Left hindlimb (tissue), 1 donor: ENCODE measurements at places on chromosomes 1 and 21.

- DNase-seq, result no peak
Measured at GRCh38 chr1:189149547-189150375, 1327.9 kb downstream of the BRINP3 start.

DNA sequence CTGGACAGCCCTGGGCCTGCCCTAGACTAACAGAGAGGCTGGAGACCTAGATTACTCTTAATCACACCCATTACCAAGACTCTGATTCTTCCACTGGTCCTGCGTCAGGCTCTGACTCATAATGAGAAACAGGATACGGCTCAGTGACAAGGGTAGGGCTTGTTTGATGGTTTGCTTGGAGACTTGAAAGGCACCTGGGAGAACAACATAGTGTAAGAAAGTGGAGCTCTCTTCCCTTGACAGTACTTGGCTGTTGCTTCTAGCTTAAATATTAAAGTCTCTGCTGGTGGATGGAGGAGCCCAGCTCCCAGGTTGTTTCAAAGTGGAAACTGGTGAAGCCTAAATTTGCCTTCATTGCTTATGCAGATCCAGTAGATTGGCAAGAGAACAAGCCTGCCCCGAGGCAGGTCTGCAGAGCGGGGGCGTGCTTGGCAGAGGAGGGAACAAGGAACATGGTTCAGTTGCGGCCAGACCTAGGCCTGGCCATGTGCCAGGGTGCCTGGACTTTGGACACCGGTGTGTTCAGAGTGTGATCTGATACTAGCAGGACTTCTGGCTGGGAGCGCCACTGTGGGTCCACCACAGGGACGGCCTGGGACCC, 480.6 kb downstream of the CAMTA1 start:
- no peak for DNase-seq

- no peak for DNase-seq
Measured at GRCh38 chr1:175377394-175377793, 184.8 kb upstream of the KIAA0040 start.

- DNase-seq, result no peak
Measured at GRCh38 chr1:1245178-1245816, 1.2 kb downstream of the C1QTNF12 start.

- DNase-seq, result peak; percentile 84
Measured at GRCh38 chr1:178973652-178974101, 52.0 kb upstream of the FAM20B start.

DNA sequence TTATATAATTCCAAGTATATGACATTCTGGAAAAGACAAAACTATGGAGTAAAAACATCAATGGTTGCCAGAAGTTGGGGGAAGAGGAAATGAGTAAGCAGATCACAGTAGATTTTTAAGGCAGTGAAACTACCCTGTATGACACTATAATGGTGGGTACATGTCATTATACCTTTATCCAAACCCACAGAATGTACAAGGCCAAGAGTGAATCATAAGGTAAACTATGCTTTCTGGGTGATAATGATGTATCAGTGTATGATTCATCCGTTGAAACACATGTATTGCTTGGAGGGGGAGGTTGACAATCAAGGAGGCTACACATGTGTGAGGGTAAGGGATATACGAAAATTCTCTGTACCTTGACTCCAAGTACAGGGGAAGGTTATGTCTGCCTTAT, 862.7 kb downstream of the PLA2G4A start:
- no peak for DNase-seq

GRCh38 chr1:228812961-228813360, 77.7 kb downstream of the RHOU start:
- DNase-seq, result no peak

- no peak for DNase-seq
Measured at GRCh38 chr1:235502601-235503402, 1.4 kb downstream of the B3GALNT2 start.
